Hepatic stellate cell (primary cell): ENCODE measurements at places on chromosomes 2 and 18.

GRCh38 chr2:66587216-66587615 is 152.3 kb downstream of the MEIS1 start:
- no peak for DNase-seq

GRCh38 chr18:3180325-3180724 is 39.4 kb downstream of the MYOM1 start:
- DNase-seq, result peak; percentile 59

- no peak for DNase-seq
These were observed 548.6 kb downstream of the LRP1B start for GRCh38 chr2:141582213-141582612.

GRCh38 chr2:218834685-218835084 is 3.1 kb upstream of the PRKAG3 start:
- no peak for DNase-seq
